Sciatic nerve (tissue), 2 donors: ENCODE measurements at places on chromosomes 12 and 14. TPM values are rescaled to one million over a fixed set of nuclear protein-coding genes. Genes with fewer than 3 reads are reported as not detected.

UBR7 gene
- total RNA-seq, result 18.7 TPM

- DNase-seq, result no peak
Measured at GRCh38 chr14:59309291-59309900, 120.9 kb downstream of the DAAM1 start.

- no peak for DNase-seq
Measured at GRCh38 chr14:51188566-51189185, 51.4 kb upstream of the TMX1 start.

- peak; percentile 70 for DNase-seq
Measured at GRCh38 chr12:64946132-64946829, 121.8 kb downstream of the TBC1D30 start.

DNA sequence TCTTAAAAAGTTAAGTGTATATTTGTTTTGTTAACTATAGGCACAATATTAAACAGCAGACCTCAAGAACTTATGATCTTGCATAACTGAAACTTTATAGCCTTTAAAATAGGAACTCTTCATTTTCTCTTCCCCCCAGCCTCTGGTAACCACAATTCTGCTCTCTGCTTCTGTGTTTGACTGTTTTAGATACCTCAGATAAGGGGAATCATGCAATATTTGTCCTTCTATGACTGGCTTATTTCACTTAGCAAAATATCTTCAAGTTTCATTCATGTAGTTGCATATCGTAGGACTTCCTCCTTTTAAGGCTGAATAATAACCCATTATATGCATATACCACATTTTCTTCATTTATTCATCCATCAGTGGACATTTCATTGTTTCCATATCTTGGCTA lies 131.3 kb downstream of the PTPRO start:
- no peak for DNase-seq

APAF1 gene
- 29.6 TPM for total RNA-seq

DNA sequence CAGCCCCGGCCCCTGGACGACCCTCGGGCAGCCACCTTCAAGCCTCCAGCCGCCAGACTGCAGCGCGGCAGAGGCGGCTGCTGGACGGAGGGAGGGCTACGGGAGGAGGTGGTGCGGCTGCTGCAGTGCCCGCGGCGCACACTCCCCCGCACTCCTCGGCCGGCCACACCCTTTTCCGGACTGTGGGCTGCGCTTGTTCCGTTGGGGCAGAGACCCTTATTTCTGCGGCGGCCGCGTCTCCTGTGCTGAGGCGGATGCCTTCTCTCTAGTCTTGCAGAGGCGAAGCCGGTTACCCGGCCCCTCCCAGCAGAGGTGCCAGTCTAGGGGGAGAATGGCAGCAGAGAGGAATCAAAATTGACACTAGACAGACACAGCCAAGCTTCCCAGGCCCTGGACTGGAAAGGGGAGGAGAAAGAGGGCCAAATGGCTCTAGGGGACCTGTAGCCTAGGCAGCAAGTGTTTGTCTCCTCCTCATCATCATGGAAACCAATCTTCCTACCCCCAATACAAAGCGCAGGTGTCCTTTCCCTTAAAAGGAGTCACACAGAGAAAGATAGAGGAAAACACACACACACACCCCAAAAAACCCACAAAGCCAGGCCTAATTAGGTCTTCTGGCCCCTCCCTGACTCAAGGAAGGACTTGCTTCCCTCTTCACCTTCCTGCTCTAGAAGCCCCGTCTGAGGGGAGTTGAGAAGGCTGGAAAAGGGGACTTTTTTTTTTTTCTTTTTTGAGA lies 1.3 kb downstream of the ESYT1 start:
- peak; percentile 76 for DNase-seq

DNA sequence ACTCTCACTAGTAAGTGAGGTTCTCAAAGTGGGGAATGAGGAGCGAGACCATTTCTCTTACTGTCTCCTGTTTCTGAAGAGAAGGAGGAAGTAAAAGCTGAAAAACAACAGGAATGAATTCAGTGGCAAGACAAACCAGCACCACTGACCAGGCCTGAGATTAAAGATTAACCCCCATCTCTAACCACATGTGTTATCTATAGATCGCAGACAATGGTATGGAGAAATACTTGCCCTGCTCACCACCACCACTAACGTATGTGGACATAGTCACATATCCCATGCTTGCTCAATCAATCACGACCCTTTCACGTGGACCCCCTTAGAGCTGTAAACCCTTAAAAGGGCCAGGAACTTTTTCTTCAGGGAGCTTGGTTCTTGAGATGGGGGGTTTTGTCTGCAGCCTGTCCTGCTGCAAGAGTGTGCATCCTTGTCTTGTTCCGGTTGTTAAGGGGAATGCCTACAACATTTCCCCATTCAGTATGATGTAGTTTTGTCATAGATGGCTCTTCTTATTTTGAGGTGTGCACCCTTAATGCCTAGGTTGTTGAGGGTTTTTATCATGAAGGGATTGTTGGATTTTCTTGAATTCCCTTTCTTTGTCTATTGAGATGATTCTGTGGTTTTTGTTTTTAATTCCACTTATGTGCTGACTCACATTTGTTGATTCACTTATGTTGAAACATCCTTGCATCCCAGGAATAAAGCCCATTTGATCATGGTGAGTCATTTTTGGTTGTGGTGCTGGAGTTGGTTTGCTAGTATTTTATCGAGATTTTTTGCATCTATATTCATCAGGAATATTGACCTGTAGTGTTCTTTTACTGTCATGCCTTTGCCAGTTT lies 698.8 kb upstream of the LMO3 start:
- no peak for DNase-seq

- DNase-seq, result no peak
Measured at GRCh38 chr12:27572486-27573255, 48.7 kb downstream of the PPFIBP1 start.

KLRC3 gene
- total RNA-seq, result not detected

- peak; percentile 72 for DNase-seq
Measured at GRCh38 chr14:39266525-39266870, 32.8 kb downstream of the MIA2 start.

NRIP2 gene
- 73.4 TPM for total RNA-seq

DNA sequence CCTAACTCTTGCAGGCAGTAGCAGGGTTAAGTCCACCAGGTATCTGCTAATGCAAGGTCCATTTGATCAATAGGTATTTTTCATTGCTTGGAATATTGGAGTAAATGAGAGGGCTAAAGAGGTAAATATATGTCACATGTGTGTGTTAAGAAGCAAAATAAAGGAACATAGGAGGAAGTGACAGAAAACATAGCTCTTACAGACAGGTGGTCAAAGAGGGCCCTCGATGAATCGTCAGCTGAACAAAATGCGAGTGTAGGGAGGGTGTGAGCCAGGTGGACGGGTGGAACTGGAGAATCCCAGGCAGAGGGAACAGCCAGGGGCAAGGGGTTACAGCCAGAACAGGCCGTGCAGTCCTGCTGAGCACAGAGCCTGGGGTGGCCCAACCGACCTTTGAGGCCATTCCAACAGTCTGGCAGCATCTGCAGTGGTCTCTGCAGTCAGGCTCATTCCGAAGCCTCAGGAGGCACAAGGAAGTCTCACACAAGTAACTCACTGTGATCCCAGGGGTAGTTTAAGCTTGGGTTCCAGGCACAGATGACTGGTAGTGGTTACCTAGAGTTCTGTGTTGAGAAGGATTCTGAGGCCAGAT lies 43.2 kb downstream of the CCDC88C start:
- no peak for DNase-seq

DNA sequence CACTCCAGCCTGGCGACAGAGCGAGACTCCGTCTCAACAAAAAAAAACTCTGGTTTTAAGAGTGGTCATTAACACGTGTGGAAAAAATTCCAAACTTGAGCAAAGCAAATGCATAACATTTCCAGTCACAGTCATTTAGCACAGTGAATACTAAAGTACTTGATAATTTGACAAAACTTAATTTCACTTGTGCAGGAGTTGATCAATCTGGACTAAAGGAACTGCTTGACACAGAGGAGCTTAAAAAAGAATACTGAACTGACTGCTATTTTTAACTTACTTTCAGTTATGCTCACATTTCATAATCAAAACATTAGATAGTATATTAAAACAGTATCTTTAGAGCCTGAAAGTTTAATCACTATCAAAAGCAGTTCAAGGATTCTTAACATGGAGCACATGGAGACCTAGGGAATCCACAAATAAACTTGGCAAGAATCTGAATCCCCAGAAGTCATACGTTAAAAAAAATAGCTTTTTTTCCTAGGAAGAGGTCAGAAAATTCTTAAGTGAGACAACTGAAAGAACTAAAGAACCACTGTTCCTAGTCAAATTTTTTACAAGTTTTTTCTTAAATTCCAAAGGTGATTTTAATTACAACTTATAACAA lies 7.4 kb downstream of the UBE2N start:
- DNase-seq, result no peak

GRCh38 chr14:43132441-43132840 lies 1374.6 kb downstream of the FSCB start:
- no peak for DNase-seq

DNA sequence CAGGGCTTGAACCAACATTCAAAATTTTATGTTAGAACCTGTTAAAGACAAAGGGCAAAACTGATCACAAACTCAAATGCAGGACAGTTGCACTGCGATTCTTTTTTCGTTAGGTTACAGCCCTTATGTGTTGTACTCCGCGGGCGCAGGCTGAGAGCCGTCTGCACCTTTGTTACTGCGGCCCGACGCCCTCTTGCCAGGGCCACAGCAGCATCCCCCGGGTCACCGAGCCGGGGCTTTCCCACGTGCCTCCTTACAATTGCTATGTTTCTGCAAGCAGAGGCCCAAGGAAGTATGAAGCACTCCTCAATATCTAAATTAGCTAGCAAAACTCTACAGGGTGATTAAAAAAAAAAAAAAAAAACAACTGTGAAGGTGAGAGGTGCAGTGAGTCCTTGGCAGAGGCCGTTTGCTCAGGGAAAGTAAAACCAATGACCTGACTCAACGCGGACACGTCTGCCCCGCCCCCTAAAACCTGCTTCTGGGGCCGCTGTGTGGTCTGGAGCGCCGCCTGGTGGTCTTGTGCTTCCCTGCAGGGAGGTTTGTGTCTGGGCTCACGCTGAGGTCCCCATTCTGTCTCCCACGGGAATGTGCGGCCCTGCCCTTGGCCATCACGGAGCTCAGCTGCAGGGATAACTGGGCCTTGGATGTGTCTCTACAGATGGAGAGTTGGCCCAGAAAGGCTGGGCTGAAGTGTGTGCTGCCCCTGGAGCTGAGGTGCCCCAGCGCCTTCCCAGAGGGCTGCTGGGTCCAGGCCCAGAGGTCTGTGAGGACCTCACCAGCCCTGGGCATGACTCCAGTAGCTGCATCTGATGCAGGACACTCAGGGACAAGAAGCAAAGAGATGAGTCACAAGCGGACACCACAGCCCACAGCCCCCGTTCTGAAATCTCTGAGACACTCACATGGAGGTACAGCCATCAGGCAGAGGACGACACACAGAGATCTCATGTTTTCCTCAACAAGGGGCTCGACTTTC lies 418.5 kb downstream of the TMEM121 start:
- DNase-seq, result no peak

AQP2 gene
- total RNA-seq, result not detected

DNA sequence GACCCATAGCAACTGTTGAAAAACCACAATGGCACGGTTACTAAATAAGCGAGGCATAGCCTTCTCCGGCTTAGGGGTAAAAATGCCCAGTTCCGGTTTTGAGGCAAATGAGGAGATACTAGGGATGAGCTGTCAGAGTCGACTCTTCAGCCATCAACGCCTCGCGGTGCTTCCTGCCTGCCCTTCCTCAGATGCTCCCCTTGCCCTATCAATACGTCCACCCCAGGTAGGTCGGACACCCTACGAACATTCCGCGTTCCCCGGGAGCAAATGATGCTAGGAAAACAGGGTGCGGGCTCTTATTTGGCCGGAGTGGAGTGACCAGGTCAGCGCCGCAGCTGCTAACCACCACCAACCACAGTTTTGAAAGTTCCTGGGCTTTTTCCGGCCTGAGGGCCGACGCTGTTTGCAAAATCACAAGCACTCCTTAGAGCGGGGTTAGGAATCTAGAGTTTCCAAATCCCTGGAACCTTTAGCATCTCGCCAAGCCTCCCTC lies 1.2 kb downstream of the SRSF9 start:
- DNase-seq, result peak; percentile 62

GRCh38 chr12:123478762-123479161 lies 20.8 kb downstream of the SNRNP35 start:
- peak; percentile 66 for DNase-seq

- no peak for DNase-seq
Measured at GRCh38 chr14:89308232-89308959, 108.6 kb downstream of the FOXN3 start.

- DNase-seq, result no peak
Measured at GRCh38 chr14:42190744-42191143, 584.1 kb downstream of the LRFN5 start.

PTGDR gene
- 4.2 TPM for total RNA-seq

CDK4 gene
- 54.0 TPM for total RNA-seq

KCNK10 gene
- not detected for total RNA-seq

GRCh38 chr12:94839347-94839746 lies 164.2 kb downstream of the NDUFA12 start:
- no peak for DNase-seq

TUNAR gene
- total RNA-seq, result not detected

DNA sequence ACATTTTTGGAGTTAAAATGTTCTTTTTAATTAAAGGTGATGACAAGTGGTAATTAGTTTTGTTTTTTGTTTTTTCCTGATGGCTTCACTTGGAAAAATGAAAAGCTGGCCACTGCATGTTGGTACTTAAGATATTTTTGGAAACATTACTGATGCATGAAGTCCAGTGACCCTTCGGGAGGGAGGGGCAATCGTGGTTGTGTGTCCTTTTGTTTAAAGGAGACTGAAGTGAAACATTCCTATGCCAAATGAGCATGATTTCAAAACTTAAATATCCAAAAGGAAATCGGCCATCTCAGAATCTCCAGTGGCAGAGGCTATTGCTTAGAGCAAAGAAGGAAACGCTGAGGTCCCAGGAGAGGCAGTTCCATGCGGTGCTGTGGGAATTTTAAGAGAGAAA lies 20.1 kb downstream of the LTBP2 start:
- no peak for DNase-seq

DNA sequence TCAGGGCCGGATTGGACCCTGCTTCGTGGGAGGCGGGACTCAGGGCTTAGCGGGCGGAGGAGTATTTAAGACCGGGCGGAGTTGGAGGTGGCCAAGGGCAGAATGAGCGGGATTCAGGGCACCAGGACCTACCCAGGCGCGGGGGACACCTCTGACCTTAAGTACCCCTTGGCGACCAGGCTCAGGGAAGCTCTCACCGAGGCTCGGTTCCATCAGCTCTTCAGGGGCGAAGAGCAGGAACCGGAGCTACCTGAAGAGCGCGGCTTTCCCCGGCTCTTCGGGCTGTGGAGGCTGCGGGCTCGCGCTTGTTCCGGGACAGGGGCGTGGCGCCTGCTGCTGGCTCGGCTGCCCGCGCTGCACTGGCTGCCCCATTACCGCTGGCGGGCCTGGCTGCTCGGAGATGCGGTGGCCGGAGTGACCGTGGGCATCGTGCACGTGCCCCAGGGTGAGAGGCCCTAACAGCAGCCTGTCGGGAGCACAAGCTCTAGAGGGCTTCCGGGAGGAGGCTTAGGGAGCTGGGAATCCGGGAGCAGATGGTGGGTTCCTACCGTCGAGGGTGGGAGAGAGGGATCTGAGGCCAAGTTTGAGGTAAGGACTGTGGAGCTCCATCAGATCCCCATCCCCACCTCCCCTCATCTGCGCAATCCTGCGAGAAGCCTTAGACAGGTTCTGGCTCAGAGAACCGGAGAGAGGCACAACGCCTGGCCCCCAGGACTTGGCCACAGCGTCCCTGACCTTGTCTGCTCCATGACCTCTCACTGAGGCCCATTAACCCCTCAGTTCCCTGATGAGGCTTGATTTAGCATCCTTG lies 8.4 kb downstream of the ARHGEF25 start:
- no peak for DNase-seq

POP5 gene
- total RNA-seq, result 19.9 TPM

GRCh38 chr14:50086321-50086711 lies 30.1 kb downstream of the VCPKMT start:
- DNase-seq, result no peak

OSGEP gene
- total RNA-seq, result 38.8 TPM
